ENCODE measurements at places on chromosomes 7 and 10.
A peak's percentile ranks its signal among the peaks of the same experiment; 100 is the strongest.

DNA sequence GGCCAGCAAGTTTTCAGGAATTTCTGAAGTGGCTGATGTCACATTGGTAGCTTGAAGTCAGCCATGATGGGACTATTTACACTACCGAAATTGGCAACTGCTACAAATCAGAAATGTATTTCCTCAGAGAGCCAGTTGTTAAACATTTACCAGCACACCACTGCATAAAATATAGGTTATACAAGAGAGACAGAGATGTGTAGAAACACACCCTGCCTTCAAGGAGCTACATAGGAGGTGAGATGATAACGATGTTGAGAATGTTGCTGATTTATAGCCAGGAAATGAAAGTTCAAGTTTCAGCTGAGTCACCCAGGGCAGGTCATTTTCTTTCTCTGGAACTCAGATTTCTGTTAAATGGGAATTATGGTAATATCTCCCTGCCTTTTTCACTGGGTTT, 46.0 kb upstream of the TCF7L2 start:
- no peak for DNase-seq

- peak; percentile 81 for DNase-seq
These were observed 22.6 kb downstream of the PDIA4 start for GRCh38 chr7:149005427-149006344.

GRCh38 chr7:14752301-14752700, 150.2 kb downstream of the DGKB start:
- no peak for DNase-seq

DNA sequence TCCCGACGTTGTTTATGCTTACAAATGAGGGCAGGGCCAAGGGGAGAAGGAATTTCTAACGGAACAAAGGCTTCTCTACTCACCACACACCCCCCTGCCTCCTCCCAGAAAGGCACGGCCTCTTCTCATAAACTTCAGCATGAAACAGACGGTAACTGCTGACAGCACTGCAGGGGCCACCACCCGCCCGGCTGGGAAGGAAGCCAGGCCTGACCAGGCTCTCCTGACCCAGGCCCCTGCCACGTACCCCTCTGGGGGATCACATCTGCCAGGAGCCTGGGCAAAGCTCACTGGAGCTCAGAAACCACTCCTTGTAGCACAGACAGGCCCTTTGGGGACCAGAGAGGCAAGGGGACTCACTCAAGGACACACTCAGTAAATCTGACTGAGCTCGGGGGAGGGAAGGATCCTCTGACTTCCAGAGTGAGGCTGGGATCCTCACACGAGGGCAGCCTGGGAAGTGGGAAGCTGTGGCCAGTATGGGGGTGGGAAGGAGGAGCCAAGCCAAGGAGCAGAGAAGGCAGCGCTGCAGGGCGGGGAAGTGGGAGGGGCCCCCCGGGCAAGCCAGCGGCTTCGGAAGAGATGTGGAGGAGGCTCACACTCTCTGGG, 46.1 kb downstream of the ZCCHC24 start:
- DNase-seq = no peak

- no peak for DNase-seq
These were observed 11.3 kb upstream of the TAS2R40 start for GRCh38 chr7:143210541-143210940.

- DNase-seq = no peak
These were observed 135.2 kb upstream of the AGK start for GRCh38 chr7:141415999-141416398.

- DNase-seq = no peak
These were observed 51.1 kb downstream of the ADCYAP1R1 start for GRCh38 chr7:31102973-31103850.

DNA sequence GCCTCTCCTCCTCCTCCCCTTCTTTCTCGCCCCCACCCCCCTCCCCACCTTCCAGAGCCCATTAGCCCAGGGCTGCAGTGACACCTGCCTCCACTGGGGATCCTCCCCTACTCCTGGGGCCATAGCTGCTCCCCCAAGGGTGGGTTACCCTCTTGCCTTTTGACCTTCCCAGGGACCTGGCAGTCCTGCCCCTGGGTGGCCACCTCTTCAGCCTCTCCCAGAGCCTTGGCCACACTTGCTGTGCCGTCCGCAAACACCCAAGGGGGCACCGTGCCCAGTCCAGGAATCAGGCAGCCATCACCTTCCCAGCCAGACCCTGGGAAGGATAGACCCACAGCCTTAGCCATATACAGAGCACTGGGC, 19.8 kb upstream of the CLDN4 start:
- DNase-seq = no peak

DNA sequence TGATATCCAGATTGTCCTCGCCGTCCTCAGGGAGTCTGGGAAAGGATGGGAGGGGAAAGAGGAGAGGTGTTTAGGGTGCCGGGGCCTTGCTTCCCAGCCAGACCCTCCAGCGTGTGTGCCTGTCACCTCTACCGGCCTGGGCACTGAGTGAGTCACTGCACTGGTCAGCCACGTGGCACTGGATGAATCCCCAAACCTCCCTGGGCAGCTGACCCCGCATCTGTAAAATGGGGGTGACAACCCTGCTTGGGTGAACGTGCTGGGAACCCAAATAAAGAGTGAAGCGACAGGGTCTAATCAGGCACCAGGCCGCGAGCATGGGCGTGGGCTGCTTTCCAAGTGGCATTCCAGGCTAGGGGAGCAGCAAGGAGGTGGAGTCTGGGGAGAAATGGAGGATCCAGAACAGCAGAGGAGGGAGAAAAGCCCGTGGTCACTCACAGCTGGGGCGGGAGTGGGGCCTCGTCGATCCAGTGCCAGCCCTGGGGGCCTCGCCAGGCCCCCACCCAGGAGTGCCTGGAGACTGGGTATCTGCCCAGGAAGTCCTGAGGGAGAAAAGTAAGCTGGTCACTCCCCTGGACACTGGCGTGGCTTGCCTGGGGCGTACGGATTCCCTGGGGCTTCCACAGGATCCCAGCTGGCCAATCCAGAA, 29.7 kb downstream of the KLRG2 start:
- no peak for DNase-seq

DNA sequence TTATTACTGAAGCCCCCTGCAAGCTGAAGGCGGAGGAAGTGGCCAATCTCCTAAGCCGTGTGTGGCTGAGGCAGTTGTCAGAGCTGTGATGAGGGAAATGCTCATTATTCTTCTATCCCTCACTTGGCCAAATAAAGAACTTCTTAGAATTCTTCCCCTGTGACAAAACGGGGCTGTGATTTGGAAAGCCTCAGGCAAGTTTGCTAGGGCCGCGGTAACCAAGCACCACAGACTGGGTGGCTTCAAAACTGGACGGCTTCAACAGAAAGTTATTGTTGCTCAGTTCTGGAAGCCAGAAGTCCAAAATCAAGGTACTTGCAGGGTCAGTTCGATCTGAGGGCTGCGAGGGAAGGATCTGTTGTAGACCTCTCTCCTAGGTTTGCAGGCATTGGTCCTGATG, 72.3 kb upstream of the STEAP1B start:
- DNase-seq = no peak

DNA sequence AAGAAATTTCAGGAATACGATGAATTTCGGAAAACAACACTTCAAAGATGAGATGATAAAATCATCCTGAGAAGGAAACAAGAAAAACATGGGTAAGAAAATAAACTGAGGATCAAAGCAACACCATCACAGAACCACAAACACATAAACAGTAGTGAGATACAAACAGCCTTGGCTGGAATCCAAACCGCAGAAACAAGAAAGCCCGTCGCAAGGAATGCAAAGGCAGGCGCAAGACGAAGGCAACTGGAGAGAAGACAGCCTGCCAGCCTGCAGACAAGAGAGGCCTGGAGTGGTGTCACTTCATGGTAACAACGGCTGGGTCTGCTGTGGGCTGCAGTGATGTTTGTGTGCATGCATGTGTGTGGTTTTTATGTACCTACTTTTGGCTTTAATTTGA, 61.8 kb upstream of the DRGX start:
- no peak for DNase-seq

GRCh38 chr10:23294638-23295247, 49.9 kb downstream of the C10orf67 start:
- DNase-seq = no peak

DNA sequence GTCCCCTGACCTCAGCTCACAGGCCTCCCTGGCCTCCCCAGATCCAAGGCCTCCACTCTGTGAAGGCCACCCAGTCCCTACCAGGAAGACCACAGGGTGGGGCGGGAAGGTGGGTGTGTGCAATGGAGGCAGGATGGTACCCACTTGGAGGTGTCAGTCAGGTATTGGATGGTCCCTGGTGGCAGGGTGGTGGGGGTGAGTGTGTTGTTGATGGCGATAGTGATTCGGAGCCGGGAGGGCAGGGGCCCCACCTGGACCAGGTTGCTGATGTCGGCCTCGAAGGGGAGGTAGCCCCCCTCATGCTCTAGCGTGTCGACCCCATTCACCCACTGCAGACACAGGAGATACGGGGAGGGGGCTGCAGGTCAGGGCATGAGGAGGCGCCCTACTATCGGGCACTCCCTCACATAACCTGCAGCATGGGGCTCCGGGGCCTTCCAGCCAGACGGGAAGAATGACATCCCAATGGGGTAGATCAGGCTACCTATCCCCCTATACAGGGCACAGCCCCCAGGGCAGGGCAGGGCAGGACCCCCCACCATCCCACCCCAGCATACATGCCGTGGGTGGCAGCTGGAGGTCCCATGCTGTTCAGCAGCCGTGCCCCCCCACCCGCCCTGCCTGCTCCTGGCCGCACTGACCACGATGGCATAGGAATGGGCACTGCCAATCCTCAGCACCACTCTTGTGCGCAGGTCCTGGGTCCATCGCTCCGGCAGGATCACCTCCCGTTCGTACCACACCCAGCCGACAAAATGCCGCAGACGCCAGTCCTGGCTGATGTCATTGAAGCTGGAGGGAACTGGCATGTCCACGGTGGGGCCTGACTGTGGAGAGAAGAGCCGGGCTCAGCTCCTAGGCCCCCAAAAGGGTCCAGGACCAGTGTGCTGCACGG, 2.2 kb downstream of the GUSB start:
- no peak for DNase-seq

DNA sequence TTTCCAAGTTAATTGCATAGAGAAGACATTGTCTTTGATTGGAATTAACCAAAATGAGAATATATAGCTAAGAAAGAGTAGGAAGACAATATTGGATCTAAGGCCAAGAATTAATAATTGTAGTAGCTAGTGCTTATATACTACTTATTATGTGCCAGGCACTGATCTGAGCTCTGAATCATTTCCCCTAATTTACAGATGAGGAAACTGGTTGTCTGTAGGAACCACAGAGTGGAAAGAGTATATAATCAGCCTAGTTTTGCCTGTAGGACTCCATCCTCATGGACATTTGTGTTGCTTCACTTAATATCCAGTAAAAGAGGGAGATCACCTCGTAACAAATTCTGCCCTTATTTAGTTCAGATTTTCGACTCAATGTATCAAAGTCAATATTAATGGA, 127.9 kb downstream of the ARID5B start:
- no peak for DNase-seq

GRCh38 chr10:119231654-119232053, 24.3 kb downstream of the GRK5 start:
- no peak for DNase-seq

DNA sequence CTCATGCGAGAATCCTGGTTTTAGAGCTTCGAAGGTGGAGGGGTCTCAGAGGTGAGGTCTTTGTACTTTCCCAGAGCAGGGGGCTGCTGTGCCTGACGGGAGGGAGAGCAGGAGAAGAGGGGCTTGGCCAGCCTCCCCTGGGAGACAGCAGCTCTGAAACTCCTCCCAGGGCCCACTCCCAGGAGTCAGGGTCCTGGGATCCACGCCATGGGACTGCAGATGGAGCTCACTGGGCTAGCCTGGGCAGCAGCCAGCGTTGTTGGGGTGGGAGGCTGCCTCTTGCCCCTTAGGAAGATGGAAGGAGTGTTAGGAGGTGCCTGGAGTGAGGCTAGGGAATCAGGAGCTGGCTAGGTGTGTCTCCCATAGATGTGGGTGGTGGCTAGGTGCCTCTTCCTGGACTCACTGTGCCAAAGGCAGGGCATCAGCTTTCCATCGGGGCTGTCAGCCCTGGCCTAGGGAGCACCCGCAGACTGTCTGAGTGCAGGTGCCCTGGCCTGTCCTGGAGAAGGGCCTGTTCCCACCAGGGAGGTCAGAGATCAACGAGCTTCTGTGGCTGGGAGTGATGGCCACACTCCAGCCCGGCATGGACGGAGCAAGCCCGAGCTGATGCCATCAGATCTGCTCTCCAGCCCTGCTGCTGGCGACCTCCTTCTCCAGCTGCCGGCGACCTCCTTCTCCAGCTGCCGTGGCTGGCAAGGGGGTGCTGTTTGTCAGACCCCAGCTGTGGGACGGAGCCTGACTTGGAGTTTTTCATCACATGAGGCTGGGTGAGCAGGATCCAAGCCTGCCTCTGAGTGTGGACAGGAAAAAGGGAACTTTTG, 111.3 kb downstream of the PTPN20 start:
- DNase-seq = no peak

DNA sequence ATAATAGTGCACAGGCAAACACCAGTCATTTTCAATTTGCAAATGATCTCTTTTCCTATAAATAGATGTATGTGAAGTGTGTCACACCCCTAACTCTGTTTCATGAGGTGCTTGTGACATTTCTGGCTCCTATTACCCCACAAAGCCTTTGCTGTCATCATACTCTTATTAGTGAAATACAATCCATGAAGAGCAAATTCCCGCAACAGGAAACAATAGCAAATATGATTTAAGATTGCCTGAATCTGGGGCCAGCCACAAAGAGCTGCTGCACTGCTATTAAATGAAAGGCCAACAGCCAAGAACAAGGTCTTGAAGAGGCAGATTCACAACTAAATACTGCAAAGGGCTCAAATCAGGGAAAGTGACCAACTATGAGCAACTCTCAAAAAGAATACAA, 96.3 kb upstream of the CAV2 start:
- no peak for DNase-seq

DNA sequence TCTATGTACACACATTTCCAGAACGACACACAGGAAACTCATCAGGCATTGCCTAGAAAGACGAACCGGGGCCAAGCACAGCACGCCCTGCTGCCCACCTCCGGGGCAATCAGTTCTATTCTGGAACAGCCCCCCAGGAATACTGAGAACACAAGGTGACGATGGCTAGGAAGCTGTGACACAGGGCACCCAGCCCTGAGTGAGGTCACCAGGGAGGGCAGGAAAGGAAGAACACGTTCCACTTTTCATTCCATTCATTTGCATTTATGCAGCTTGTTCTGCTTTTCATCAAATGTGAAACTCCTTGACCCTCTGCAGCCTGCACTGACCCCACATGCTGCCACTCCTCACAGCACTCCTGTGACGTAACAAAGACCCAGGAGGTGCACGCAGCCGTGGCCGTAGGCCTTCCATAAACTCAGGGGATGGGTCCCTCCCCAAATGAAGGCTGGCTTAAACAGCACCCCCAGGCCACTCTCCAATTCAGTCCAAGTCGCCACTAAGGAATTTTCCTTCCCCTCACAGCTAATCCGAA, 28.9 kb downstream of the MAD1L1 start:
- DNase-seq = peak; percentile 45
